Left forelimb (tissue), 1 donor: ENCODE measurements at places on chromosomes 16 and 17.

GRCh38 chr16:23505180-23505665, 5.1 kb downstream of the GGA2 start:
- DNase-seq = no peak

DNA sequence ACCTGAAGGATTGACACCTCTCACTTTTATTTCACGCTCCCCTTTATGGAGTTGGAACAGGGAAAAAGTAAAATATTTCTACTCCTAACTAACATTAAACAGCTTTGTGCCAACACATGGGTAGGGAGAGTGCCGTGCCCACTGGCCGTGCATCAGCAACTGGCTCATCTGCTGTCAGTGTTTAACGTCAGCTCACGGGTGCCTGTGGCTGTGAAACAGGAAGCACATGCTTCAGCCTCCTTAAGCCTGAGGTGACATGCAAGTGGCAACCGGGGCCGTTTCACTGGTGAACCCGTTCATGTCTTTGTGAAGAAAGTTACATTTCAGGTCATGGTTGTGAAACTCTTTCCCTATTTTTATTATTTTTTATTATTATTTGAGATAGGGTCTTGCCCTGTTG, 3.2 kb downstream of the SPG7 start:
- DNase-seq = no peak

GRCh38 chr16:66427036-66427860, at the start of gene BEAN1:
BEAN1 (plus strand) TSS chr16:66427295; CDS start chr16:66437677, 10,382 bp downstream.
- DNase-seq = no peak

GRCh38 chr16:84836967-84837366, 17.2 kb downstream of the CRISPLD2 start:
- DNase-seq = no peak

- no peak for DNase-seq
These were observed 286.7 kb upstream of the CDH5 start for GRCh38 chr16:66079671-66080334.

DNA sequence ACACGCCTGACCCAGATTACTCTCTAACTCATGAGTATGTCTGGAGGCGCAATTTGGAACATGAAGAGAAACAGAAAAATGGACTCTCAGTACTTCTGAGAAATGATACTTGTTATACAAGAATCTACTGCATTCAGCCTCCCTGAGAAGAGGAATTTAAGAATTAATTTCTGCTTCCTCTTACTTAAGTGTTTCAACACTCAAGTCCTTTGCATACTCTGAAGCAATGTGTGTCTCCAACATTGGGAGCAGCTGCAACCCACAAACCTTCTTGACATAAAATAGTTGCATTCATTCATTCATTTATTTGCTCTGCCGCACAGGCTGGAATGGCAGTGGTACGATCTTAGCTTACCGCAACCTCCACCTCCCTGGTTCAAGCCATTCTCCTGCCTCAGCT, 199.8 kb downstream of the NPIPA7 start:
- no peak for DNase-seq

- no peak for DNase-seq
These were observed 3.7 kb downstream of the KLHDC4 start for GRCh38 chr16:87762071-87762571.

DNA sequence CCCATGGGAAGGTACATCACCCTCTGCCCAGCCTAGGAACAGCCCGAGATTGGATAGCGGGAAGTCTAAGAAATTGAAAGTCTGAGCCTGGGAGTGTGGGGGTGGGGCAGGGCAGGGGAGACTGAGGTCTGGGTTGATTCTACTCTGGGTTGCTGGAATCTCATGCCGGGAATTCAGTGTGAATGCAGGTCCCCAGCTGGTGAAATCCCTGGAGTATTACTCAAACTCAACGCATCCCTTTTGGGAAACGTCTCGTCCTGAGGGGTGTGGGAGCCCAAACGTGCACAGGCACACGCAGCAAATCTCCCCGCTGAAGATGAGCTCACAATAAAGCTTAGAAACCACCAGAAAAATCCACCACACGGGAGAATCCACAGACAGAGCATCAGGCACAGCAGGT, 55.4 kb downstream of the SOCS1 start:
- DNase-seq = no peak

- DNase-seq = no peak
These were observed 86.6 kb downstream of the PRKCB start for GRCh38 chr16:23922406-23922805.

DNA sequence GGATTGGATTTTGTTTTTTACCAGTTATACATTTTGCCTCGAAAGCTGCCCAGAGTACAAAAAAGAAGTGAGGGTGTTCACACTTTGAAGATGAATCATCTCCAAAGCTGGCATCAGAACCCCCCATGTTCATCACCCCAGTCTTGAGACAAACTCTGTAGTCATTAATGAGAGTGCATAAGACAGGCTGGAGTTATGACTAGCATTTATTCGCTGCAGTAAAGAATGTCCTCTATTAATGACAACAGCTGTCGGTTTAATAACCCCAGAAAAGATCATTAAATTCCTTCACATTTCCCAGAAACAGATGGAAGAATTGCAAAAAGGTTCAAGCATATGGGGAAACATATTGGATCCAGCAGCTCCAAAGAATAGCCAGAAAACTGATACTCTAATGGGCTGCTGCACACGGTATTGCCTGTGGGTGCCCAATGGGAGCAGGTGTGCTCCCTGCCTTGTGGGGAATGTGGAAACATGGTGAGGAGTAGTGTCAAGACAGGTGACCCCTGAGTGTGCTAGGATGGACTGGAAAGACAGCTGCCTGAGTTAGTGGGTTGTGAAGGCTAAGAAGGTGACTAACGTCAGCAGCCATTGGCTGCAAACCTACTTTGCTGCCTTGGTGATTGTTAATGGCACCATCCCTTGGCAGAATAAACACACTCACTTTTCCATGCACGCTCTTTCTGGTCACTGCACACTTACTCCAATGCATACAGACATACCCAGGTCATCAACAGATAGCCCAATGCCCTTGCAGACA, 81.9 kb downstream of the AIPL1 start:
- DNase-seq = no peak

DNA sequence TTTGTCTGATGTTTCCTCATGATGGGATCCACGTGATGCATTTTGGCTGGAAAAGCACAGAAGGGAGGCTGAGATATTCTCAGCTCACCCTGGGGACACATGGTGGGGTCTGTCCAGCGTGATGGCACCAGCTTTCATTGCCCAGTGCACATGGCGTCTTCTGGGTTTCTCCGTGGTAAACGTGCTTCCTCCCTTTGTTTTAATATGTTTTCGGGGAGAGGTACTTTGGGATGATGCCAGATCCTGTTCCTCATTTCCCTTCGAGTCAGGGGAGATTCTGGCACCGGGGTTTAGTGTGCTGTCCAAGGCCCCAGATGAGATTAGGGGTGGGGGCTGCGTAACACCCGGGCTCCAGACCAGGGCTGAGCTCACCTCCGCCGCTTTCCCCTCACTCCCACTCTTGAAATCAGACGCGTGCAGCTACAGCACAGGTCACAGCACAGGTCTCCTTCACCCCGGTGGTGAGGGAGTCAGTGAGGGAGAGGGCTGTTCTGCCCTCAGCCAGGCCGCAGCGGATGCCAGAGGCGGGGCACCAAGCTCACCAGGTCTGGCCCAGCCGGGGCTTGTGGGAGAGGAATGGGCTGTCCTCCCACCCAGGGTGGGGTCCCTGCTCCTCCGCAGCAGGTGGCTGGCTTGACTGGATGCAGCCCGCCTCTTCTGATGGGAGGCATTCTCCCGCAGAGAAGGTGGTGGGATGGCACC, 33.9 kb downstream of the COX4I1 start:
- DNase-seq = no peak

DNA sequence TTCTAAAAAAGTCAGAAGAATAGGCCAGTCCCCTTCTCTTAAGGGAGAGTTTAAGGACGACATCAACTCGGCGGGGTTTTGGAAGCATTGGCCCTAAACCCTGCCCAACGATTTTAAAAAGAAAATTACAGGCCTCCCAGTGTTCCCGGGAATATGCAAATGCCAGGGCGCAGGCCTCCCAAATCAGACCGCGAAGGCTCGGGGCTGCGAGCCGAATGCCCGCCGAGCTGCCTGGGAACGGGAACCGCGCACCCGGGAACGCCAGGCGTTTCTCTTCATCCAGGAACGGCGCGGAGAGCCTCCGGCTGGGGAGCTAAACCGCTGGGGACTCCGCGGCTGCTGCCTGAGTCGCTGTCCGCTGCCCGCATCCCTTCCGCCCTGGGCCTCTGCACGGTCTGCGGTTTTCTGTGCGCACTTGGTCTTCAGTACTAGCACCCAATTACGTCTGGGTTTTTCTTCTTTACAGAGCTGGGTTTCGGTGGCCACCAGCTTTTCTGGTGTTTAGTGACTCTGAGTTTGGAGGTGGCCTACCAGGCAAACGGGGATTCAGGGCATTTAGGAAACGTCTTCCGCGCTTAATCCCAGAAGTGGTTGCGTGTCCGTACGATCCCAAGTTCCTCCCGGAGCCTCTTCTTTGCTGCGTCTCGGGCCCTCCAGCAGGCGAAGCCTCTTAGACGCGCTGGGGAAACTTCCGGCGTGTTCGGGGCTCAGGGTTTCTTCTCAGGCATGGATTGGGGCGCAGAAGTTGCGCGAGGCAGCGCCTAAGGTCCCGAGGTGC, 5.7 kb downstream of the IRX5 start:
- DNase-seq = peak; percentile 76

GRCh38 chr17:50184064-50184463, 17.4 kb downstream of the COL1A1 start:
- DNase-seq = no peak

DNA sequence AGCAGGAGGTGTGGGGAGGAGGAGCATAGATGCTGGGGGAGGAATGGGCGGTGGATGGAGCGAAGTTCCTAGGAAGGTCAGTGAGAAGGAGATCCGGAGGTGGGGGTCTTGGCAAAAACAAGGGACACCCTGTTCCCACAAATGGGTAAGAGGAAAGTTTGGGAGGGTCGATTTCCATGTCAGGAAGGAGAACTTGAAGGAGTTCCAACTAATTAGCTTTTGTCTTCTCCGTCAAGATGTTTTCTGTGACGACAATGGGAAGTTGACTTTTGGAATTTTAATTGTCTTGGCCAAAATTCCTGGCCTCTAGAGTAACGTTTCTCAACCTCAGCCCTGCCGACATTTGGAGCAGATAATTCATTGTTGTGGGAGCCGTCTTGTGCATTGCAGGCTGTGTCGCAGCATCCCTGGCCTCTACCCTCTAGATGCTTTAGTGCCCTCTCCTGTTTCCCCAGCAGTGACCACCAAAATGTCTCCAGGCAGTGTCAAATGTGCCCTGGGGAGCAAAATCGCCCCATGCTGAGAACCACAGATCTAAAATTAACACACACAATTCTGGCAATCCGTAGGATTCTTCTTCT, 97.1 kb downstream of the PITPNC1 start:
- DNase-seq = no peak

DNA sequence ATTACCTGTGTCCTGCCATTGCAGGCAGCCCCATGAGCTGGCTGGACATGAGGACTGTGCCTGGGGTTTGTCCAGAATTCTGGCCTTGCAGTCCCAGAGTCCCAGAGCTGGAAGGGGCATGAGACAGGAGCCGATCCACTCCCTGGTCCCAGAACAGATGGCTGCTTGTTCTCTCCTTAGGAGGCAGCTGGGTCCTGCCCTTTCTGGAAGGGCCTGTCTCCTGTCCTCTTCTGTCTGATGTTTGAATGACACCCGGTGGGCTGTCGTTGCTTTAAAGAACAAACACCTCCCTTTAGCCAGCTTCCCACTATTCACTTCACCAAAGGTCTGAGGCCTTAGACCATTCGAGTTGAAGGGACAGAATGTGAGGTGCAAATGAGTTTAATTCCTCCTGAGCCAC, 63.8 kb downstream of the RAP1GAP2 start:
- no peak for DNase-seq

DNA sequence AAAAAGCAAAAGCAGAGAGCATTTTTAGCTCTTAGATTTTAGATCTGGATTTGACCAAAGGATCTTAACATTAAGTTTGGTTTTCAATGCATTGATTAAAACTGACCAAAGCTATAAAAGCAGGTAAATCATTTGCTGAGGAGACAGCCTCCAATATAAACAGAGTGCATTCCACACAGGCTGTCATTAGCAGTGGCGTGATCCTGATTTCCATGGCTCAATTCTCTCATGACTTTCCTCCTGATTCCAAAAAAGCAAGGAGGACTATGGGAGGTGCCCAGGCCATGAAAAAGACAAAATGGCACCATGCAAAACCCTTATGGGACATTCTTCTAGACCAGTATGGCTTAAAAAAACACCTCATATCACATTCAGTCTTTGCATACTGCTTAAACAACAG, 53.5 kb downstream of the PARN start:
- no peak for DNase-seq

DNA sequence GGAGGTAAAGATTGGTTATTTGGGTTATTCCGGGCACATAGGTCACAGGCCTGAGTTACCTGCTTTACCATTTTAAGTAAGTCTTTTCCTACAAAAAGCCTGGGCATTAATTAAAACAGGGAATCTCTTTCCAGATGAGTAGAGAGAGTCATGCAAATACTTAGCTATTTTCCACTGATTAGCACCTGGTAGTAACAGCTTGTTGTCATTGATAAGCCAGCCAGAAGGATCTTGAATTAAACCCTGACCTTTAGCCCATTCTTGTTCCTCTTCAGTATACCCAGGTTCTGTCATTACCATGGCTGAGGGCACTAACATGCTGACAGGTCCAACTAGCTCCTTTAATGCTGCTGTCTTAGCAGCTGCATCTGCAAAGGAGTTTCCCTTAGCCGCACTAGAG, 44.4 kb upstream of the ARL4D start:
- no peak for DNase-seq

GRCh38 chr17:78219396-78220150, 5.5 kb downstream of the BIRC5 start:
- DNase-seq = no peak

DNA sequence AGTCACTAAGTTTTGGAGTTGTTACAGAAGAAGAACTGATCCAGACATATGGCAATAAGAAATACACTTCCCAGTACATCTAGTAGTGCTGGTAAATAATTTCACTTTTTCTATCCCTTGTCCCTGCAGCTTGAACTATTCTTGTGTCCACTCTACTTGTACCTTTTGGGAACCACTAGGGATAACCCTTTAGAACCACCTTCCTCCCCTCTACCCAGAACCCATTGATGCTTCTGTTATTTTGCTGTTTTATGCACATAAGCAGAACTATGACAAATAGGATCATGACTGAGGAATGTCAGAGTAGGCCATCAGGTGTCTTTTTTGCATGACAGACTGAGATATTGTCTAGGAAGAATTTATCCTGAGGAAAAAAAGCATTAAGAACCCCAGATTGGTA, 125.1 kb downstream of the BRIP1 start:
- DNase-seq = no peak

DNA sequence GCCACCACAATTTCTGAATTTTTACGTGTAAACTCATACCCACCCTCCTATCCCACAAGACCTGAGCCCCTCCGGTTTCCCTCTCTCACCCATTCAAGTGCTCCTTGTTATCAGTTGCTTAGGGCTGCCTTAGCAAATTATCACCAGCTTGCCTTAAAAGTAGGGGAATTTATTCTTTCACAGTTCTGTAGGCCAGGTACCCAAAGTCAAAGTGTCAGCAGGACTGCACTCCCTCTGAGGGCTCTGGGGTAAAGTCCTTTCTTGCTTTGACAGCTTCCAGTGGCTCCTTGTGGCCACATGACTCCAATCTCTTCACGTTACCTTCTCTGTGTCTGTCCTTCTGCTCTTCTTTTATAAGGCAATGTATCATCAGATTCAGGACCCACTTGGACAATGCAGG, 7.9 kb upstream of the TMEM220 start:
- DNase-seq = no peak

GRCh38 chr17:48878920-48879898, 13.4 kb upstream of the ATP5MC1 start:
- no peak for DNase-seq

- DNase-seq = no peak
These were observed 39.8 kb downstream of the HSBP1 start for GRCh38 chr16:83847371-83848225.

- DNase-seq = no peak
These were observed 273.5 kb downstream of the KIF2B start for GRCh38 chr17:54096216-54096615.
